ENCODE measurements at places on chromosomes 7 and 10.

DNA sequence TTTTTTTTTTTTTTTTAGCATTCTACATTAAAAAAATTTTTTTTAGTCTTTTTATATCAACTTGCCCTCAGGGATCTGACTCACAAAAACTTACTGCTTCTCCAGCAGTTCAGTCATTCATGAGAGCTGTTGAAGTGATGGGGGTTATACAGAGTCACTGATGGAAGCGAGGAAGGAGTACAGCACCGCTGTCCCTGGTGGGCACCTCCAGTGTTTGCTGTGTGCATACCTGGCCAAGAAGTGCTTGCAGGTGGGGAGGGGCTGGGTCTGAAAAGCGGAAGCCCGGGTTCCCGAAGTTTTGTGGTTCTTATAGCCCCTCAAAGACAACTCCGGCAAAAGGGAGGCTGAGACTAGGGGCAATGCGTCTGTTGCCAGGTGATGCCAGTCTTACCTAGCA is 46.2 kb downstream of the MINDY4 start:
- DNase-seq, result no peak

- DNase-seq, result no peak
Observed at GRCh38 chr10:114071178-114071577, 27.5 kb downstream of the ADRB1 start.

DNA sequence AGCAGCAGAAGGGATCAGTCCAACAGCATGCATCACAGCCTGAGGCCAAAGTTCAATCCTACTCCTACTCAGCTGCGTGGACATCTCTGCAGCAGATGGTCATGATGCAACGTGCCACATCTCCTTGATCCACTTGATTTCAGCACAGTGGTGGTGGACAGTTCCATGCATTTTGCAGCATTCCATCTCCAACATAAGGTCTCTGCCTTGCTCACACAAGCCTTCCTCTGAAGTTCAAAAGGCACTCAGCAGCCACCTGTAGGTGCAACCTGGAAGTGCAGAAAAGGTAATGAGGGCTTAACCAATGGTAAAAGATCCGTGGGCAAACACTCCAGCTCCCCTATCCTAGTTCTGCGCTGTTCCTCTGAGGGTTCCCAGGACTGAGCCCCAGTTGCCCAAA is 57.5 kb upstream of the CHCHD3 start:
- no peak for DNase-seq

DNA sequence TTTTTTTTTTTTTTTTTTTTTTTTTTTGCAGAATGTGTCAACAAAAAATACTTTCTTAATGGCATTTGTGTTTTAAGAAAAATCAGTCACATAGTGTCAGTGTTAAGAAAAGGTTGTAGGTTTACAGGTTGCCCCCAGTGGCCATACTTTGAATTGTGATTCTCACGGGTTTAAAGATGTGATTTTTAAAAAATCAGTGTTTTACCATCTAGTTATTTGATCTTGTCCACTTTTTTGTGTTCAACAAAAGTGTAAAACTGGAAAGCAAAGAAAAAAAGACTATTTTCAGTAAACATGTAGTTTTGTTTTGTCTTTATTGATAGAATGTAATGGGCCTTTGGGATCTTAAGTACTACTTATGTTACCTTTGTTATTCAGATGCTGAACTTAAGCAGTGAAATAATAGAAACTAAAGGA is 25.7 kb downstream of the SUV39H2 start:
- no peak for DNase-seq

DNA sequence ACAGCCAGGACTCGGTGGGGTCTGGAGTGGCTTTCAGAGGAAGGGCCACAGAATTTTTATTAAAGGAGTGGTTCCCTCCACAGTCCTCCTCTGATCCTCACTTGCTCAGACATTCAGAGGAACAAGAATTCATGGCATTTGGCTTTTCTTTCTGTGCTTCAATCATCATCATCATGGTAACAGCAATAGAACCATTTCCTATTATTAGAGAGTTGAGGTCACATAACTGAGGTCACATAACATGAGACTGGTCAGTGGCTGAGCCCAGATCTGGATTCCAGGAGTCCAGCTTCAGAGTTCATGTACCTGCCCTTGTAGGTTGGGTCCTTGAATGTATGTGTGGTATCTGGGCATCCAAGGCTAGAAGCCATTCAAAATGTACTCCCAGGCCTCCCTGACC is 177.3 kb upstream of the GRB10 start:
- no peak for DNase-seq

All from activated T-cell treated with anti-CD3 and anti-CD28 coated beads, Interleukin-2, amount 50 U/mL, for 1 hour (primary cell).